ENCODE measurements at places on chromosomes 6 and 20.

- no peak for DNase-seq
Observed at GRCh38 chr6:27867945-27868300, 44.3 kb downstream of the OR2B2 start.

DNA sequence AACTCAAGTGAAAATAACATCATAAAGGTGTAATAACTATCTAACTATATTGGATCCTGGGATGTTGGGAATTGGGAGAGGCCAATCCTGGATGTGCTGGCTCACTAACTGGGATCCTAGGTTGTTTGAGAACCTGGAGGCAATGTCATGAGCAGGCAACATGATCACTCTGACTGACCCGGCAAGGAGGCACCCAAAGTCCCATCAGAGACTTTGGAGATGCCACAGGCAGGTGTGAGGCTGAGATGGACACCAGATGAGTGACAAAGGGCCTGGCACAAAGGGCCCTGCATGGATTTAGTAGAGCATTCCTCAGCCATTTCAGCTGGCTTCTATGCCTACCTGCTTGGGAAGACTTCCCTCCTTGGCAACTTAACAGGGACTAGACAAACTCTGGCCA lies 38.4 kb upstream of the MYLIP start:
- no peak for DNase-seq

GRCh38 chr6:105482227-105482844 lies 79.5 kb upstream of the PREP start:
- no peak for DNase-seq

GRCh38 chr6:1596088-1596852 lies 13.4 kb upstream of the FOXC1 start:
- peak; percentile 71 for DNase-seq

DNA sequence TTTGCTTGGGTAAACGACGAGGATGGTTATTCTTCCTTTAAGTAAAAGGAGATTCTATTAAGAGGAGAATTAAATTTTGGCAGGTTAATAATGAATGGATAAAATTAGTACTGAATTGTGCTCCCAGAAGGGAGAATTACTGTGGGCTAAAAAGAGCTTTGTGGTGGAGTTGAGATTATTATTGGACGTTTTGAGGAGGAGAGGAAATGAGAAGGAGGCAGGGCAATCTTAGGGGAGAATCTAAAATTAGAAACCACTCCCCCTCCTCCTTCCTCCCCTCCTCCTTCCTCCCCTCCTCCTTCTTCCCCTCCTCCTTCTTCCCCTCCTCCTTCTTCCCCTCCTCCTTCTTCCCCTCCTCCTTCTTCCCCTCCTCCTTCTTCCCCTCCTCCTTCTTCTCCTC lies 331.8 kb downstream of the PRL start:
- DNase-seq: no peak

- no peak for DNase-seq
Observed at GRCh38 chr20:20439602-20440190, 71.8 kb downstream of the INSM1 start.

DNA sequence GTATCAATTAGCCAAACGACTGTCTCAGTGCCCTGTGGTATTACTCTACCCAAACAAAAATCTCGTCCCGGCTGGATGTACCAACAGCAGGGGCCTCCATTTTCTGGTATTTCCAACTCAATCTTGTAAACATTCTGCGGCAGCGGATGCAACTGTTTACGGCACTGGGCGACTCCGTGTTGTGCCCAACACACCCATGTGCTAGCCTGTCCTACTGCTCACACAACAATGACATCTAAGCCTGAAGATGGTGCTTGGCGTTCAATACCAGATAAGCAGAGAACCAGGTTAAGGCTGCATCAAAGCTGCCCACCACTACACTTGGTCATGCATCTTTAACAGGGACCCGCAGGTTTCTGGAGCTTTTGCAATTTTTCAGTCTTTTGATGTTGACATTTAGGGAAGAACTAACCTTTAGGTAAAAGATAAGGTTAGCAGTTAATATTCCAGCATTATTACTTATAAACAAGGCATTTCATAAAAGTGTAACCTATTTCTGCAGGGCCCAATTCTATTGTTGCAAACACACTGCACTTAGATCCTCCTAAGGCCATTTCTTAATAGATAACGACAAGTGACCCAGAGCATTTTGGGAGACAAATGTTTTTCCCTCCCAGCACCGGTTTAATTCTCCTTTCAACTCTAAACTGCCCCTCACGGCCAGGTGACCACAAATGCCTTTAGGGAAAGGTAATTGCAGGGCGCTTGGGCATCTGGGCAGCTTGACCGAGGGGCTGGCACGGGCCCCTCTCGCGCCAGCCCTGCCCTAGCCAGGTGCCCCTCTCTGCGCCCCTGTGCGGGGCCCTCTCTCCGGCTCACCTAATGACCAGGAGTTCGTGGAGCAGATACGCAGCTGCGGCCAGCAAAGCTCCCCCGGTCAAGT lies 945 bp downstream of the FAXC start:
- no peak for DNase-seq

DNA sequence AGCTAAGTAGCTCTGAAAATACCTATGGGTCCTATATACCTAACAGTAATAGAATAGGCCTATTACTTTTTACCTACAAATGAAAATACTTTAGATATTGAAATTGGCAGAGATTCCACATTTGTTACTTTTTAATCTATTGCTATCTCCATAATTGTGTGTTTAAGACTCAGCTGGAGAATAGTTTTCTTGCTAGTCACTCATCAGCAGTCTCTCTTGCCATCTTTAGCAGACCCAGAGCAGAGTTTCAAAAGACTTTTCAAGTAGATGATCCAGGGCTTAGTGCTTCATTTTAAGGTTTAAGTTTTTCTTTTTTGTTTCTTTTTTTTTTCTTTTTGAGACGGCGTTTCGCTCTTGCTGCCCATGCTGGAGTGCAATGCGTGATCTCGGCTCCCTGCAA lies 12.9 kb downstream of the ANKS1A start:
- no peak for DNase-seq

DNA sequence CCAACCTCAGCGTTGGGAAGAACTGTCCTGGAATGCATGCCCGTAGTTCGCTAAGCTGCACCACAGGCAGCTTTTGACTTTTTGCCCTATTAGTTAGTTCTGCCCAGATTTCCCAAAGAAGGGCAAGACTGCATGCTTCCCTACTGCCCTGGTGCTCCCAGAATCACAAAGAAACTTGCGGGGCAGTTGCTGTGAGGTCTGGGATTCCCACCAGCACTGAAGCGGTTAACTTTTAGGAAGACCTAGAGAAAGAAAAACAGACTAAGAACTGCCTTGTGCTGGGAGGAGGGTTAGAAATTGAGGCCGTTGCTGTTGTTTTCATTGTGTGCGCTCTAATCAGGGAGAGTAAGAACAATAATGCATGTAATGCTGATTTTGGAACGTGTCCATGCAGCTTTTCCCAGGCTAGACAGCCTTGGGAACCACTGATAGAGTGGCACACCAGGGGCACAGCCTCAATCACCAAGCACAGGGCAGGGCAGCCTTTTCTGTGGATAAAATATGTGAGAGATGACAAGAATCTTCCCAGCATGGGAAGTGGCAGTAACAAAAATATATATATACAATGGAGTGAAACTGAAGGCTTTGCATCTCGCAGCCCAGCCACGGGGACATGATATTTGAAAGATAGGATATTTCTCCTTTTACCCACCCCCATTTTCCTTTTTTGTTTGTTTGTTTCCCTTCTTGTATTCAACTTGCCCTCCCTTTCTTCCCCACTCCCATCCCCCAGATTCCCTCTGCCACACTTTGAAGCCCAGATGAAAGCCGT lies 137.7 kb upstream of the HEY2 start:
- DNase-seq: no peak

DNA sequence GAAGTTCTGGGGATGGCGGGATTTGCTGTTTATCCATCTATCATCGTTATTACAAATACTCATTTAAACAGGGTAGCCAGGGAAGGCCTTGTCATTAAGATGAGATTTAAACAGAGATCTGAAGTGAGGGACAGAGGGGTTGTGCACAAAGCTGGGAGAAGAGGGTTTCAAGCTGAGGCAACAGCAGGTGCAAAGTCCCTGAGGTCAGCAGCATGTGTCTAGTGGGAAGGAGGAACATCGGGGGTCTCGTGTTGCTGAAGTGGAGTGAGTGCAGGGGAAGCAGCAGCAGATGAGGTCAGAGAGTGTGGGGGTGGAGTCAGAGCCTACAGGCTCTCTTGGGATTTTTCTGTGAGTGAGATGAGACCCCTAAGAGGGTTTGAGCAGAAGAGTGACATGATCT lies 52.0 kb downstream of the CDH22 start:
- DNase-seq: no peak

DNA sequence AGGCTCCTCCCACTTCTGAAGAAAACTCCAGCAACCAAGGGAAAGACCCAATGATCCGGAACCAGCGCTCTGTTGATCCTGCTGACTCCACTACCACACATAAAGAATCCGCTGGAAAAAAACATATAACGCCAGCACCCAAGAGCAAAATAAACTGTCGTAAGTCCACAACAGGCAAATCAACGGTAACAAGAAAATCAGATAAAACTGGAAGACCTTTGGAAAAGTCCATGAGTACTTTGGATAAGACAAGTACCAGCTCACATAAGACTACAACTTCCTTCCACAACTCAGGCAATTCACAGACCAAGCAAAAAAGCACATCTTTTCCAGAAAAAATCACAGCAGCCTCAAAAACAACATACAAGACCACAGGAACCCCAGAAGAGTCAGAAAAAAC lies 8.0 kb downstream of the MUCL3 start:
- no peak for DNase-seq

- no peak for DNase-seq
Observed at GRCh38 chr6:127069659-127070279, 48.7 kb upstream of the RSPO3 start.

DNA sequence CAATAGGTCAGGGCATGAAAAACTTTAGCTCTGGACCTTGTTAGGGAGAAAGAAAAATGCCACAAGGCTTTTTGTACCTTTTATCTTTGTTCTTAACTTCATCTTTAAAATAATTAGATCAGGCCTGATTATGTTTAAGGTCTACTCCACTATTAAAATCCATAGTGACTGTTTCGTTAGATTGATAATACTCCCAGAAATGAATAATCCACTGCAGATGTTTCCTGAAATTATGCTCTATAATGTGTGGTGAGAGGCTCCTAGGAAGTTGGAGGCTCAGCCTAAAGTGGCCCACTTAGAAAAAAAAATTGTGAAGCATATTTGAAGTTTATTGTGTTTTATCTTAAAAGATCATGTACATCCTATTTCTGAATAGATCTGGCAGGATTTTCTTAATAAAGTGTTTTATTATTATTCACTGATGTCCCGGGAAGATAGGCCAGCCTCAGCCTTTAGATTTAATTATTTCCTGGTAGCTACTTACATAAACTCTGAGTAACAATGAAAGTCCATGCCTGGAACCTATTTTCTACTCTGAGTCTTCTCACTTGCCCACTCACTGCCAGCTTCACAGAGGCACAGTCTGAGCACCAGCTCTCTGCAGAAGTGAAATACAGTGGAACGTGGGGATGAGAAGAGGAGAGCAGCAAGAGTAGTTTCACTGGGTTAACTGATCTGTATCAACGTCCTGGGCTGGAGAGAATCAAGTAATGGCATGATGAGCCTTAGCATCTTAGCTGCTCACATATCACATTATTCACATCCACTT lies 126.8 kb upstream of the TMEM170B start:
- no peak for DNase-seq

DNA sequence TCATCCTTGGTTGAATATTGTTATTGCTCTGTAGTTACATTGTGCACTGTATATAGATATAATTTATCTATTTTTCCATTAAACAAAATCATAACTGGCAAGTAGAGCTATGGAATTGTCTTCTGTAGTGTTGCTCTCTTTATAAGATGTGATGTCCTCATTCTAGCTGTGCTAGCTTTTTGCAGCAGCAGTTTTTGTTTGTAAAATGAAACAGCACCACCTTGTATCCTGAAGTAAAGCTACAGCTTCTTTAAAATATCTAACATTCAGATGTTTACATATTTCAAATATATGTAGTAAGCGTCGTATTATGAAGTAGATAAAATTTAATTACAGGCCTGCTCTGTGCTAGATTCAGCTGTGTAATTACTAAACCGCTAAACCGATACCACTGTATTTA lies 328.8 kb upstream of the MANEA start:
- no peak for DNase-seq

GRCh38 chr20:19288061-19288460 lies 75.6 kb downstream of the SLC24A3 start:
- DNase-seq: no peak

- DNase-seq: no peak
Observed at GRCh38 chr6:157559201-157559756, 178.3 kb downstream of the ZDHHC14 start.

DNA sequence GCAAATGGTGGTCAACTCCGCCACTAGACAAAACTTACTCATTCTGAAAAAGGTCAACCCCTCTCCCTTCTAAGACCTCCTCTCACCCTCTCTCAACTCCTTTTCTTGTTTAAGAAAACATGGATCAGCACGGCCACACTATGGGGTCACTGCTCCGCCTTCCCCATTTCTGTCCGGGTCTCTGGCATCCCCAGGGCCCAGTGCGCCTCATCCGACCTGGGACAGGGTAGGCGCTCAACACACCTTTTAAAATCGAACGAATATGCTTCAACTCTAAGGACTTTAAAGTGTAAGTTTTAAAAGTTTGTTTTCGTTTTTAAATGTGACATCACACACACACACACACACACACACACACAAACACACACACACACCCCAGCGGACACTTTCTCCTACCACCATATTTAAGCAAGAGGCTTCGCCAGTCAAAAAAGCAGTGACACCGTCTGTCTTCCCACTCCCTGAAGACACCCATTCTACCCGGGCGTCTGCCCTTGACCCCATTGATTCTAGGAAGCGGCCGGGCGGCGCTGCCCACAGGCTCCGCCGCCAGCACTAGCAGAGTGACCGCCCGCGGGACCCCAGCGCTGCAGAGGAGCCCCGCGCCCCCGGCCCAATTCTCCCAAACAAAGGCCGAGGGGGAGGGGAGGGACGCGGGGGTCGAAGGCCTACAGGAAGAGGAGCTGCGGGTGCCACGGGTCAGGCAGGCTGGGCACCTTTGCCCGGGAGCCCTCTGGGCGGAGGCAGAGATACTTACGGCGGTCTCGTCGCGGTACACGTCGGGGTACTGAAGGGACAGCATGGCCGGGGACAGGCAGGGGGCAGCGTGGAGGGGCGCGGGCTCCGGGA lies 568 bp downstream of the PREP start:
- DNase-seq: peak; percentile 52

GRCh38 chr20:12575352-12576095 lies 433.2 kb upstream of the SPTLC3 start:
- DNase-seq: no peak

DNA sequence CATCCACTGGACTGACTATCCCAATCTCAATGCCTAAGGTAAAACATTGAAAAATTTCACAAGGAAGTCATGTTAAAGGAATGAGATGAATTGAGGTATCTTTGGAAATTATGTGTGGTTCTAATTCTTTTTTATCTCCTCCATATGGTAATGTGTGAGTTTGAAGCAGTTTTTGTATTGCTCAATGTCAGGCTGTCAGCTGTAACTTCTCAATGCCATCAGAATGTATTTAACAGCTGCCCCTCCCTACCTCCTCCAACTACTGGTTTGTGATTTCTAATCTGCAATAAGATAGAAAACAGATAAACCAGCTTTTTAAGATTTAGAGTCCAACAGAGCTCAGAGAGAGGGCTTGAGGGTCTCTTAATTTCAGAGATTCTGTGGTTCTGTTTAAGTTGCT lies 1005.8 kb upstream of the ADGRB3 start:
- no peak for DNase-seq

GRCh38 chr20:45309075-45309474 lies 976 bp upstream of the MATN4 start:
- no peak for DNase-seq

GRCh38 chr20:16732506-16733152 lies 2.8 kb downstream of the SNRPB2 start:
- no peak for DNase-seq

GRCh38 chr6:108742041-108742440 lies 106.2 kb upstream of the ARMC2 start:
- no peak for DNase-seq

All from 8988T (cell line).